Stimulated activated CD8-positive, alpha-beta memory T cell treated with anti-CD3 and anti-CD28 coated beads, Interleukin-15, amount 100 ng/mL, for 4 hours (primary cell): ENCODE measurements at places on chromosomes 6 and 20.

GRCh38 chr20:18719426-18719825 lies 94.2 kb upstream of the SCP2D1 start:
- DNase-seq = no peak

DNA sequence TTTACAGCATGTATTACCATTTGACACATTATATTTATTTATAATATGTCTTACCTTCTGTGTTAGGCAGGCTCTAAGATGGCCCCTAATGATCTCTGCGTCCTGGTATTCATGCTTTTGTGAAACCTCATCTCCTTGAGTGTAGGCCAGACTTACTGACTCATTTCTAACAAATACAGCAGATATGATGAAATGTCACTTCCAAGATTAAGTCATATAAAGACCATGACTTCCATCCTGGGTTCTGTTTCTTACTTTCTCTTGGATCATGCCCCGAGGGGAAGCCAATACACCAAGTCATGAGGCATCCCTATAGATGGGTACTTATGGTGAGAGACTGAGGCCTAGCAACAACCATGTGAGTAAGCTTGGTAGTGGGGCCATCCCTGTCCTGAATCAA lies 30.2 kb downstream of the ZHX3 start:
- DNase-seq = no peak

GRCh38 chr20:61900011-61900944 lies 165.4 kb downstream of the TAF4 start:
- DNase-seq = no peak

DNA sequence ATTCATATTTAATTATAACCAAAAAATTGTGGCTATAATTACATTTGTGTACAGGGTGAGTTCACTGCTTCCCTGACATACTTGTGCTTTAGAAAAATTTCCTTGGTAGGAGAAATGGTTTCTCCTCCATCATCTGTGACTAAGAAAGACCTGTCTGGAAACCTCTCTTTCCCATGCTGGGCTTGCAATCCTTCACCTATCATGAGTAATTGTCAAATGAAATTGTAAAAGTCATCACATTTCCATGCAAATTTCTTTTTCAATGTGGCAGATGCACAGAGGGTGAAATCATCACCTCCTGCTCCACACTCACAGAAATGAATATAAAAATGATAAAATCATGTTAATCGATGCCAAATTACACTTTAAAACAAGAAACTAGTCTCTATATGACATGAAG lies 1.5 kb upstream of the SIRPB1 start:
- DNase-seq = no peak

GRCh38 chr20:2899243-2899642 lies 26.0 kb downstream of the PTPRA start:
- no peak for DNase-seq

- no peak for DNase-seq
These were observed 60.2 kb downstream of the DLL1 start for GRCh38 chr6:170230520-170231292.

DNA sequence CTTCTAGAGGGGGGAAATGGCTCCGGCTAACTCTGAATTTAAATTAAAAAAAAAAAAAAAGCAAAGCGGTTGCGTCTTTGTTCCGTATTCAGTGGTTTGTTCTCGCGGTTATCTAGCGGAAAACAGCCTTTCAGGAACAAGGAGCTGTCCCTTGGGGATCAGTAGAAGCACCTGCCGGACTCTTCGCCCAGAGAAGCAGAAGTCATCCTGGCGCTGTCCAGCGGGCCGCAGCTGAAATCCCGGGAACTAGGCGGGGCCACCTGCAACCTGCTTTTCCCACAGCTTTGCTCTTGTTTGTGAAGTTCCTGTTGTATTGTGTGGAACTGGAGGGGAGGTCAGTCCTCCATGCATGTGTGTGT lies 43.9 kb upstream of the GJE1 start:
- no peak for DNase-seq

DNA sequence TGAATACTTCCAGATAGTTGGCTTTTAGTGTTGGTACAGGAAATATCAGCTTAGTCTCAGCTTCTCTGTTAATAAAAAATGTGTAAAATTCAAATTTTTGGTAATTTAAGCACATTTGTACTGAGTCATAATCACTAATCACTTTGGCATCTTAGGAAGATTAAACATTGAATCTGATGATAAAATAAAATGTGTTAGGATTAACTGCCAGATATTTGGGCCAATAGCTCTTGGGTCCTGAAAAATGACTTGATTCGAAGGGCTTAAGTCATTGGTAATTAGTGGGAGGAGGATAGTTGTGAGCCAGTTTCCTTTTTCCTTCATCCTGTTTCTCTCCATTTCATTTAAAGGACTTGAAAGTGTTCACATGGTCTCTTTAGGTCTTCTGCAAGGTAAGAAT lies 426.1 kb downstream of the RFPL4B start:
- no peak for DNase-seq
